ENCODE measurements at places on chromosomes 6 and 20. TPM values are rescaled to one million over a fixed set of nuclear protein-coding genes. Genes with fewer than 3 reads are reported as not detected.

The CTCFL gene
- 0.17 TPM for total RNA-seq

The TTLL9 gene
- total RNA-seq, result 0.29 TPM

The BMP2 gene
- 55.8 TPM for total RNA-seq

The MCHR2 gene
- total RNA-seq, result not detected

- DNase-seq, result no peak
These were observed 17.9 kb downstream of the FAXC start for GRCh38 chr6:99331531-99331930.

The PLCG1 gene
- total RNA-seq, result 138 TPM

The TRAPPC3L gene
- total RNA-seq, result not detected

- DNase-seq, result no peak
These were observed 30.4 kb upstream of the STXBP5 start for GRCh38 chr6:147173675-147174308.

DNA sequence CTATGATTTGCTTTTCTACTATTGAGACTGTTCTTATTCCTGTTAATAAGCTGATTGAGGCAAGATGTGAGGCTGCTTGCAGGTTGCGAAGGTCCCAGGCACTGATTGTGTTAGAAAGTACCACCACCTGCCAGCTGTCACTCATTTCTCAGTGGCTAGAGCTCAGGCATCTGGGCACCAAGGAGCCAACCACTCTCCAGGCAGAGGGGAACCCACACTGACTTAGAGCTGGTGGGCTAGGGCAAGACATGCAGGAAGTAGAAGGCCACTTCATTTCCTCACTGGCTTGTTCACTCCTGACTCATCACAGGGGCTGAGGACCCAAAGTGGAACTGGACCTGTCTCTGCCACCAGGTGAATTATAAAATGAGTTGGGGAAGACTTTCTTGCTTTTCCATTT is 7.8 kb upstream of the DLL1 start:
- no peak for DNase-seq

The BCAS1 gene
- total RNA-seq, result 13.2 TPM

DNA sequence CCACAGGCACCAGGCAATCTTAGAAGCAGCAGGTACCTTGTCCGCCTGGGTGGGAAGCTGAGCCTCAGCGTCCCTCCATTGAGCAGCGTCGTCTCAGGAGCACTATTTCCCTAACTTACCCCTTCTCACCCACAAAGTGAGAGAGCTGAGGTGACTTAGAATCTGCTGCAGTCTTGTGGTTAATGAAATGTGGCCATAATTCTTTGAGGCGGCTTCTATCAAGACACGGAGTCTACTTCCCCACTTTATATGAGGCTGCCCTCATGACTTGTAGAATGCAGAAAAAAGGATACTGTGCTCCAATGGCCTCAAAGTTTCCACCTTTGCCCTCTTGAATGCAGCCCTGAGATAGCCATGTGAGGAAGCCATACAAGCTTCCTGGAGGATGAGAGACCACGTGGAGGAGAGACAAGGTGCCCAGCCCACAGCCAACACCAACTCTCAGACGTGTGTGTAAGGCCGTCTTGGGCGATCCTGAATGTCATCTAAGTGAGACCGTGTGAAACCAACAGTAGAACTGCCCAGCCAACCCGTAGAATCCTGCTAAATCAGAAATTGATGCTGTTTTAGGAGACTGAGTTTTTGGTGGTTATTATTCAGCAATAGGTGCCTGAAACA is 9.1 kb upstream of the TAGAP start:
- no peak for DNase-seq

The ANGPT4 gene
- total RNA-seq, result 0.20 TPM

DNA sequence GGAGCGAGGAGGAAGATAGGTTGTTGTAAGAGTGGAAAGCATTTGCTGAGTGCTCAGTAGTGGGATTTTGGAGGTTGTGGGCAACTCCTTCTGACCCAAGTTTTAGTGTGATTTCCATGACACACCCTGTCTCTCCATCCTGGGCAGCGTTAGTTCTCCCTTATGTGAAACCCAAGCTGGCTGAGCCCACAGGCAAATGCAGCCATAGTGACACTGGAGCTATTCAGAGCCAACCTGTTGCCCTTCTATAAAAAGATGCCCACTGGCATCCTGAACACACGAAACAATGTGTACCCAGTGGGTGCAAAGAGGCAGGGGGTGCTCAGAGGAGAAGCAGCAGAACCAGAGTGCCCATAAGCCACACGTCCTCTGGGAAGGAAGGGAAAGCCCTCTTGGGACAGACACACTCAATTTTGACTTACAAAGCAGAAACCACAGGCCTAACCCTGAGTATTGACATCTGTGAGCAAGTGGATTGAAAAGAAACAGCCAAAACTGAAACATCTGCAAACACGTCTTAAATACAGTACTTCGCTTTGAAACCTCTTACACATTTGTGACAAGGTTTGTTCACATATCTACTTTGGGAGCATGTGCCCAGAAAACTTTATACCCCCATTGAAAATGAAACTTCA is 54.6 kb downstream of the BPIFB1 start:
- no peak for DNase-seq

DNA sequence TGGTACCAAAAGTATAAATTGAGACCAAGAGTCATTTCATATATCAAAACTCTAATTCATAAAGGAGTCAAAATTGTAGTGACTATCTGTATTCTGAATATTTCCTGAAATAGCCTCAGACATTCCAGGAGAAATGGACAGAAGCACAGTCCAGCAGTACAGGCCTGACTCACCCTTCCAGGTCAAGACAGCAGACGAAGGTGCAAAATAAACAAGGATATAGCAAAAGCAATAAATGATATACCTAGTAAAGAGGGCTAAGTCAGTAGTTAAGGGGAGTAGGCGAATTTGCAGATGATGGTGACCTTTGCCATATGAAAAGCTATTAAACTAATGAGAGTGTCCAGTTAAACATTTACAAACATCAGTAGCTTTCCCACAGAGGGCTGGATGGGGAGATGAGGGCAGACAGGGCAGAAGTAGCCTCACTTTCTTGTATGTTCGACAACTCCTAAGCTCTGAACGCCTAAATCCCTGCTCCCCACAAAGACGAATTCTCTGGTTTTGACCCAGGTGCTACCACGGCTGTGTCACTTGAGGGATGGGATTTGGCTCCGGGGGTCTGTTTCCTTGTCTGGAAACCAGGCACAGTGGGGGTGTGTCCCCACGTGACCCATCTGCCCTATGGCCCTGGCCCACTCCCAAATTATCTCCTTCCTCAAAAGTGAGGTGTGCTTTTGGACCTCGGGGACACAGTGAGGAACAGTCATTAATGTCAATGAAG is 3.6 kb upstream of the SLC52A3 start:
- no peak for DNase-seq

DNA sequence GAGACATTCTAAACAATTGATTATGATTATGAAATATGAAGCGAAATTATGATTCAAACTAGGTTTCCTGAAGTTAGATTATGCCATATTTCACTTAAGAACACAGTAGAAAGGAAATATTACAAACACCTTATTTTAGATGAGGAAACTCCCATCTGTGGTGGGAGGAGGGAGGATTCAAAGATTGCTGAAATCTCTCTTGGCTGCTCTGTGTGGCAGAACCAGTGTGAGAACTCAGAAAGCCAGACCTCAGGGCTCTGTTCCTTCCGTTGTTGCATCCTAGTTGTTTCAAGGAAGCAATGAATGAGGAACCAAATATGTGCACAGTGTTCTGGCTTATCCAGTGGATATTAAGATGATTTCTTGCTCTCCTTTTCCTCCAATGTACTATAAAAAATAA is 2.1 kb downstream of the TAAR5 start:
- no peak for DNase-seq

- DNase-seq, result no peak
These were observed 37.7 kb upstream of the RNF8 start for GRCh38 chr6:37316071-37316470.

DNA sequence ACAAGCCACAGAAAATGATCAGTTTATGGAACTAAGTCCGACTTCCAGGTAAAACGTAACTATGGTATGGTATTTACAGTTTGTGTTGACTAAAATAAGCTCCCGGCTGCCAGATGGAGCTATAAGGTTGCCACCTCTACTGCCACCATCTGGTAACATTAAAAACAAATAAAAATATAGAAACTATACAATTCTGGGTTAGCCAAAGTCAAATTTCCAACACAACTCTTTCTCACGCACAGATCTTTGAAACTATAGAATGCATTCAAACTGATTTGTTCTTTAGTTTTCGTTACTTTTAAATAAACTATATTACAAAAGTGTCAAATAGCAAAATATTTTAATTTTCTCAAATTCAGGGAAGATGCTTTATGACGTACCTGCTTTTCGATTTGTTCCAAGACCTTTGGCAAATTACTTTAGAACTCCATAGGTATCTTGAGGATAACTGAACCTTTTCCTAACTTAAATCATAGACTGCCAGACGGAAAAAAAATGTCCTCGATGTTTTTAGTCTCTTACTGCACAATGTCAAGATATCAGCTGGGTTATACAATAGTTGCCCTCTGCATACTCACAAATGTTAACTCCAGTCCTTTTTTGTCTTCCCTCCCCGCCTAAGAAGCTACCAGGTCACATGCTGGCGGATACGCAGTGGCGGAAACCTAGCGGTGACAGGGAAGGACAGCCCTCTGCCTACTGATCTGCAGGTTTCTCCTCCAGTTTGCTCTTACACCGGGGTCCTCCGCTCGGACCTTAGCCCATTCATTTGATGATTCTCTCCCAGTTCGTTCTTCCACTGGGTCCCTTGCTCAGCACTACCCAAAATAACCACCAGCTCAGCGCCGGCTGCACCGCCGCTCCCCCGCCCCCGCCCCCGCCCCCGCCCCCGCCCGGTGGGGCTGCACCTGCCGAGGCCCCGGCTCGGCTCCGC is 888 bp downstream of the SLC17A5 start:
- peak; percentile 70 for DNase-seq

DNA sequence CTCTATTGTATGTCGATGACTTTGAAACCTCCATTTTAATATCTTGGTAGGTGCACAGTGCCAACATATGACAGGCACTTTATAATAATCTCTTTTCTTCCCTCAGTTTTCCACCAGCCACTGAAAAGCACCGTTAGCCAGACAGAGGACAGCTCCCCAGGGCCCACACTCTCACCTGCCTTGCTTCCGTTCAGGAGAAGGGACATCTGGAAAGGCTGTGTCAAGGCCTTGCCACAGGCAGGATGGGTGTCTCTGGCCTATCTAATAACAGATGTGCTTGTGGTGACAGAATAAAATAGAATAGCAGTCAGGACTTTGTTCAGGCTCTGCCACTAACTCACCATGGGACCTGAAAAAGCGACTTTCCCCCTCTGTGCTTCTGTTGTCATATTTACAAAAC is 75.5 kb upstream of the CCDC167 start:
- DNase-seq, result no peak

DNA sequence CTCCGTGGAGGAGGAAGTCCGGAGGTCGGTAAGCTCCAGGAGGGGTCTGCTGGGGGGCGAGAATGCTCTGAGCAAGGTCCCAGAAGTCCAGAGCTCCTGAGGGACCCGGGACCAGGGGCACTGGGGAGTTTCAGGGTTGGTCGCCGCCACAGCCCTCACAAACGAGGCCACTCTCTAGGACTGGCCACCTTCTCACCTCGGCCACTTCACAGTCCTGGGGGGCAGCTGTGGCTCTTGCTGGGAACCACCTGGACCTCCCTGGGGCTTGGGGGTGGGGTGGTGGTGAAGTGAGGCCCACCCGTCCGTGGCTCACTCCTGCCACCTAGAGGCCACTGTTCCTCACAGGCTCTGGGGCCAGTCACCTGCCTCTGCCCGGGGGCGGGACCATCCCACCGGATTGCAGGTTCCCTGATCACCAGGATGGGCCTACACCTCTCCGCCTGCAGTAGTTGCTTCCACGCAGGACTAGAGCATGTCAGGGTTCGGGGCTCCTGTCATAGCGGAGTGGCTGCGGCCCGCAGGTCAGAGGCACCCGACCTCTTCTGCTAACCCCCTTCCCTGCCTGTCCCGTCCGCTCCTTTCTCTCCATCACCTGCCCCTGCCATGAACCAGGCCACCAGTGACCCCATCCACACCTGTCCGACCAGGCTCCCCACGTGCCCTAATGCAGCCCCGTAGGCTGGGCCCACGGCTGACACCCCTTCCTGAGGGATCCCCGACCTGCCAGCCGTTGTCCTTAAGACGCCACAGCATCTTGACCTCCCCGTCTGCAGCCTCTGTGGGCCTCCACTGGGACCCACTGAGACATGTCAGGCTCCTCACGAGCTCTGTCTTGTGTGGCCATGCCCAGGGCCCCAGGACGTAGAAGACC is 5.1 kb upstream of the TCEA2 start:
- DNase-seq, result peak; percentile 67

DNA sequence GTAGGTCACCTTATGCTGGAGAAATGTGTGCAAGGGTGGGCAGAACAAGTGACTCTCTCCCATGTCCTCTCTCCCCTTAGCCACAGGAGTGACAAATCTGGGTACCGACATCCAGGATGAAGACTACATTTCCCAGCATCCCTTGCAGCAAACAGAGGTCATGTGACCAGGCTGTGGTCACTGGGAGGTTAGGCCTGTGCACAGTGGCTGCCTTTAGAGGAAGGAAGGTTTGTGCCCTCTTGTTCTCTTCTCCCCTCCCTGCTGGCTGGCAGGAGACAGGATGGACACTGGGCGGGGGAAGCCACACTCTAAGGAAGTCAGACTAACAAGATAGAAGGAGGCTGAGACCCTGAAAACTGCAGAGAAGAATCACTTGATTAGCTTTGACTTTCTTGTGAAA is 360.2 kb downstream of the PREX1 start:
- no peak for DNase-seq

DNA sequence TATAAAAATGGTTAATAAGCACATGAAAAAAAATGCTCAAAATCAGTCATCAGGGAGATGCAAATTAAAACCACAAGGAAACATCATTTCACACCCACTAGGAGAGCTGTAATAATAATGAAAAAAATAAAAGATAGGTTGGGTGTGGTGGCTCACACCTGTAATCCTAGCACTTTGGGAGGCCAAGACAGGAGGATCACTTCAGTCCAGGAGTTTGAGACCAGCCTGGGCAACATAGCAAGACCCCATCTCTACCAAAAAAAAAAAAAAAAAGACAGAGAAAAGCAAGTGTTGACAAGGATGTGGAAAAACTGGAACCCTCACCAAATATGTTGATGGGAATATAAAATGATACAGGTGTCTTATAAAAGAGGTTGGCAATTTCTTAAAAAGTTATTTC is 3.0 kb upstream of the MYLK4 start:
- no peak for DNase-seq

DNA sequence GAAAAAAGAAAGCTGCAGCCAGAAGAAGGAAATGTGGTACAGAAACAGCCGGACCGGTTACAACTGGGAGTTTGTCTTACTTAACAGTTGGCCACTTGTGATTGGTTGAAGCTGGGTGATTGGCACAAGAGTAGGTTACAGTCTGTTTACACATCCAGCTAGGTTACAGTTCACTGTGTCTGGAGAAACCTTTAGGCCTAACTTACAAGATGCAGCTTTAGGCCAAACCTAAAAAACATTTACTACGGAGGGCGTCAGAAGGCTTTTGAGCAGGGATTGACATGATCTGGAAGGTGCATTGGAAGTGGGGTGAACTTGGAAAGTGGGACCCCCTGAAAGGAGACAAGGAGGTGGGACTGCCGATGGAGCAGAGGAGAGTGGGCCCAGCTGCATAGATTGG is 122.3 kb downstream of the BANF2 start:
- DNase-seq, result peak; percentile 70

- no peak for DNase-seq
These were observed 19.5 kb downstream of the RNF24 start for GRCh38 chr20:3995749-3996320.

The WFDC5 gene
- total RNA-seq, result not detected

GRCh38 chr6:116349216-116349615 is 21.5 kb upstream of the DSE start:
- DNase-seq, result no peak
